ENCODE measurements at places on chromosomes 11 and 22. TPM values are rescaled to one million over a fixed set of nuclear protein-coding genes. Genes with fewer than 3 reads are reported as not detected.

The KDELR3 gene
- total RNA-seq = 1.8 TPM

The HTR3B gene
- not detected for total RNA-seq

The OR5M10 gene
- not detected for total RNA-seq

The KRTAP5-1 gene
- not detected for total RNA-seq

The MS4A4E gene
- total RNA-seq = not detected

The CHST1 gene
- 2.4 TPM for total RNA-seq

The KCTD14 gene
- 1.3 TPM for total RNA-seq

The HBB gene
- not detected for total RNA-seq

The MRGPRE gene
- total RNA-seq = not detected

The LARGE1 gene
- 2.4 TPM for total RNA-seq

- peak; percentile 62 for DNase-seq
Observed at GRCh38 chr11:9861860-9862725, 198.2 kb downstream of the SWAP70 start.

DNA sequence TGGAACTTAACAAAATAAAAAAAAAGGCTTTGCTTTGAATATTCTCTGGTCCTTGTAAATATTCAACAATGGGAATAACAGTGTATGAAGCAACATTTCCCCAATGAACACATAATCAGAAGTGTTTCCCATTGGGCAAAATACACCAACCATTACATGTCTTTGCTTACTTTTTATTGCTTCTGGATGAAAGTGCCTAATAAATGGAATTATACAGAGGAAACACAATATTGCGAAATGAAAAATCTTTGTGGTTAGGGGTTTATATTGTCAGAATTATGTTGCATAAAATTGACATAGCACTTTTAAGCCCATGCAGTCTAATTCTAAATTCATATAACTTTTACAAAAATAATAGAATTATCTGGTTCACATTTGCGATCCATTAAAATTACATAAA, 386.4 kb downstream of the DCDC1 start:
- no peak for DNase-seq

DNA sequence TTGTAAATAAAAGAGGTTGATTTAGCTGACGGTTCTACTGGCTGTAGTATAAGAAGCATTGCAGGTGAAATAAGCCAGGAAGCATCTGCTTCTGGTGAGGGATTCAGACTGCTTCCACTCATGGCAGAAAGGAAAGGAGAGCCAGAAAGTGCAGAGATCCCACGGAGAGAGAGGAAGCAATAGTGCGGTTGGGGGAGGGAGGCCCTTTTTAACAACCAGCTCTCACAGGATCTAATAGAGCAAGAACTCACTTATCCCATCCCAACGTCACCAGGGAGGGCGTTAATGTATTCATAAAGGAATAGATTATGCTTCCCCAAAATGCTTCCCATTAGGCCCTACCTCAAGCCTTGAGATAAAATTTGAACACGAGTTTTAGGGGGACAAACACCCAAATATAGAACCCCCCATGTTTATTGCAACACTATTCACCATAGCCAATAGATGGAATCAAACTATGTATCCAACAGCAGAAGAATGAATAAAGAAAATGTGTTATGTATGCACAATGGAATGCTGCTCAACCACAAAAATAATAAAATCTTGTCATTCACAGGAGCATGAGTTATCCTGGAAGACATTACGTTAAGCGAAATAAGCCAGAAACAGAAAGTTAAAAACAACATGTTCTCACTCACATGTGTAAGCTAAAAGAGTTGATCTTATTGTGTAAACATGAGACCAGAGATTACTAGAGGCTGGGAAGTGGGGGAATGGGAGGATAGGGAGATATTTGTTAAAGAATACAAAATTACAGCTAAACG, 908.3 kb upstream of the ANO3 start:
- peak; percentile 68 for DNase-seq

DNA sequence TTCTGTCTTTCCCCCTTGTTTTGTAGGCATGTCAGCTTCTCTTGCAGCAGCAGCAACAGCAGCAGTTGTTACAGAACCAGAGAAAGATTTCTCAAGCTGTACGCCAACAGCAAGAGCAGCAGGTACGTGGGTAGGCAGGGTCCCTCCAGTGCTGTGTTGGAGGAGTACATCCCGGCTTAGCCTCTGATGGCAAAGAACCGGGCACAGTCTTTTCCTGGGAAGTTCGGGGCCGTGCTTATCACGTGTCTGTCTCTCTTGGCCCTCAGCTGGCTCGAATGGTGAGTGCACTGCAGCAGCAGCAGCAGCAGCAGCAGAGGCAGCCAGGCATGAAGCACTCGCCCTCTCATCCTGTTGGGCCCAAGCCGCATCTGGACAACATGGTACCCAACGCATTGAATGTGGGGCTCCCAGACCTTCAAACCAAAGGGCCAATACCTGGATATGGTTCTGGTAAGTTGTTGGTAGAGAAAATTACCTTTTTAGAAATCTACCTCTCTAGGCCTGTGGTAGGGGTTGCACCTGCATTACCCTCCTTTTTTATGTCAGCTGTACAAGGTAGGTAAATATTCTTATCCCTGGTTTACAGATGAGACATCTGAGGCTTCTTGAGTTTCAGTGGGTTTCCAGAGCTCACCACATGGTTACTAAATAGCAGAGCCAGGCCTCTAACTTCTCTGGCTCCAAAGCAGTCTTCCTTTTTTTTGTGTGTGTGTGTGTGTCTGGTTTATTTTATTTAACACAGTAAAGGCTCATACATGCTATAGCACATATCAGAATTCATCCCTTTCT, 45.2 kb upstream of the ADSL start:
- no peak for DNase-seq

- no peak for DNase-seq
Observed at GRCh38 chr11:11793073-11793472, 48.7 kb upstream of the USP47 start.

GRCh38 chr11:127462065-127462344, 461.4 kb upstream of the KIRREL3 start:
- no peak for DNase-seq

DNA sequence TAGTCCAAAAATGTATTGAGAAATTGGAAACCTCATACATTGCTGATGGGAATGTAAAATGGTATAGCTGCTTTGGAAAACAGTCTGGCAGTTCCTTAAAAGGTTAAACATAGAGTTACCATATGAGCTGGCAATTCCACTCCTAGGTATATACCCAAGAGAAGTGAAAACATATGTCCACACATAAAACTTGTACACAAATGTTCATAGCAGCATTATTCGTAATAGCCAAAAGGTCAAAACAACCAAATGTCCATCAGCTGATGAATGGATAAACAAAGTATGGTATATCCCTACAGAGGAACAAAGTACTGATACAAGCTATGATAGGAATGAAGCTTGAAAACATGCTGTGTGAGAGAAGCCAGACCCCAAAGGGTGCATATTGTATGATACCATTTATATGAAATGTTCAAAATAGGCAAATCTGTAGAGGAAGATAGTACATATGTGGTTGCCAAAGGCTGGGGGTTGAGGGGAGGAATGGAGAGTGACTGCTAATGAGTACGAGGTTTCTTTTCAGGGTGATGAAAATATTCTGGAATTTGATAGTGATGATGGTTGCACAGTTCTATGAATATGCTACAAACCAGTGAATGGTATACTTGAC, 85.8 kb downstream of the ZBTB16 start:
- no peak for DNase-seq

DNA sequence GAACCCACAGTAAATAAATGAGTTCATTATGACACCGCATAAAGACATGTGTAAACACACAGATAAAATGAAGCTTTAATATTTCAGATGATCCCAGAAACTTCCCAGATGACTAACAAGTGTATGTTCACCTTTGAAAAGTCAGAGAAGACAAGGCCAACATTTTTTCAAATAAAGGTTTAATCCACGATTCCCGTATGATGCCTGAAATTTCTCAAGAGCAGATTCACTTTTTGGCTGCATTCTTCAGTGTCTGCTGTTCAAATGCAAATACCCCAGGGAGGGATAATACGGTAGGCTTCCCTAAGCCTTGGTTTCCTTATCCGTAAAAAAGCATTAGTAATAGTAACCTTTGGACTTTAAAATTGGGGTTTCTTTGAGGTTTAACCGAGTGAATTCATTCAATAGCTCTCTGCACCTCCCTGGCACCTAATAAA, 62.5 kb downstream of the SYTL2 start:
- peak; percentile 28 for DNase-seq

DNA sequence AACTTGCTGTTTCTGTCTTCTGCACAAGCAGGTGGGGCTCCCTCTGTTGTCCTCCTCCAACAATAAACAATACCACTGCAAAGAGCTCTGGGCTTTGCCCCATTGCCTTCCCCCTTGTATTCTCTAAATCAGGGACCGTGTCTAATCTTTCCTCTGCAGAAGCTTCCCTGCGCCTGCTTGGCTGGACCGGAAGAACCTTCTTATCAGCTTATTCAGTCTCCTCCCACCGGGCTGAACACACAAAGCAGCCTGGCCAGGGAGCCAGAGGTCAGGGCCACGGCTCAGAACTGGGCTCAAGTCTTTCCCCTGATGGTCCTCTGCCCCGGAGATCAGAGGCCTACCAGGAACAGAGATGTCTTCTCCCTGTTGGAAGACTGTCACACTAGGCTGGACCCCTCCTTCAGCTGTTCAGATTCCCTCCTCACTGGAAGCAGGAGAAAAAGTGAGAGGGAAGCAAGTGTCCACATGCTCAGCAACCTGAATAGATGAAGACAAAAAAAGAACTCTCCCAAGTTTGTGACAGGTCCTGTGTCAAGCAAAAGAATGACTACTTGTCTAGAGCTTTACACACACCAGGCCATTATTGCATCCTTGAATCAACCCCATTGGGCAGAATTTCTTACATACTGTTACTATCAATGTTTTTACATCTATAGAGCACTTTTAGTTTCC, 63.7 kb downstream of the RAB30 start:
- no peak for DNase-seq

GRCh38 chr11:60914633-60915247, 782 bp downstream of the TMEM109 start:
- peak; percentile 62 for DNase-seq

GRCh38 chr11:420054-420910, 5.5 kb upstream of the SIGIRR start:
- DNase-seq = no peak

DNA sequence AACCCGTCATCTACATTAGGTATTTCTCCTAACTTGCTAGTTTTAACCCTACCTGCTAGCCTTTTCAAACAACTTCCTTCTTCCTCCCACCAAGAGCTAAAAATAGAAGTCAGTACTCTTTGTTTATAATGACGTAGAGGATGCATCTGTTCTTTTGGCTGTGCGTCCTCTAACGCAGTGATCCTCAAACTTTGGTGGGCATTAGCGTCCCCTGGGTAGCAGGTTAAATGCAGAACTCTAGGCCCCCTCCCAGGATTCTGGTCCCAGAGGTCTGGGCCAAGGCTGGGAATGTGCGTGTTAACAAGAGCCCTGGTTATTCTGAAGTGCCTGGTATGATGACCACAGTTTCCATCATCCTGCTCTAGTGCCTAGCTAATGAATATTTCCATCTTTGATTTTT, 67.6 kb downstream of the BARX2 start:
- DNase-seq = no peak

- DNase-seq = no peak
Observed at GRCh38 chr11:3840004-3840869, 522 bp downstream of the RHOG start.

DNA sequence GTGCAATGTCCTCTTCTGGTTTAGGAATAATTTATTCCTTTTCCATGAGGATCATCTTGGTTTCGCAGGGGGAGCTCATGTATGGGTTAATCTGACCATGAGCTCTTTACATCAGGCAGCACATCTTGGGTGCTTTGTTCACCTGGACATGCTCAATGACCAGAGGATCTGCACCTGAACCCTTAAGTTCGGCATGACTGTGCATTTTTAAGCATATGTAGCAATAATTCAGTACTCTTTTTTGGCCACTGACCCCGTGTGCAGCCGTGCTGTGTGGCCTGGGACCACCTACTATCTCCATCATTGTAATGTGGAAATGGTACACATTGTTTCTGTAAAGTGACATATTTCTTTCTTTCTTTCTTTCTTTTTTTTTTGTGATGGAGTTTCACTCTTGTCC, 62.9 kb downstream of the DEPDC5 start:
- no peak for DNase-seq

DNA sequence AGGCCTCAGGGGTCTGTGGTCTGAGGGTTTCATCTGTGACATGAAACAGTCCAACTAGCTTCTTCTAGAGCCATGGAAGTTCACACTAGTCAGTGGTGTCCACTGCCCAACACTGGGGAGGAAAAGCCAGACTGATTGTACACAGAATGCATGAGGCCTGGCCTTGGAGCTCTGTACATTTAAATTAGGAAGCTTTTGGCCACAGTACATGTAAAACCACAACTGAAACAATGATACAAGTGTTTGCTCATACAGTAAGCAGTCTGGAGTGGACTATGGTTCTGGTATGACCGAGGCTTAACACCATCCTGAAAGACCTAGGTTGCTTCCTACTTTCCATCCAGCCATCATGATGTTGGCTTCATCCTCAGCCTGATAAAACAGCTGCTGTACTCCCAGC, 73.8 kb upstream of the SESN3 start:
- DNase-seq = no peak

DNA sequence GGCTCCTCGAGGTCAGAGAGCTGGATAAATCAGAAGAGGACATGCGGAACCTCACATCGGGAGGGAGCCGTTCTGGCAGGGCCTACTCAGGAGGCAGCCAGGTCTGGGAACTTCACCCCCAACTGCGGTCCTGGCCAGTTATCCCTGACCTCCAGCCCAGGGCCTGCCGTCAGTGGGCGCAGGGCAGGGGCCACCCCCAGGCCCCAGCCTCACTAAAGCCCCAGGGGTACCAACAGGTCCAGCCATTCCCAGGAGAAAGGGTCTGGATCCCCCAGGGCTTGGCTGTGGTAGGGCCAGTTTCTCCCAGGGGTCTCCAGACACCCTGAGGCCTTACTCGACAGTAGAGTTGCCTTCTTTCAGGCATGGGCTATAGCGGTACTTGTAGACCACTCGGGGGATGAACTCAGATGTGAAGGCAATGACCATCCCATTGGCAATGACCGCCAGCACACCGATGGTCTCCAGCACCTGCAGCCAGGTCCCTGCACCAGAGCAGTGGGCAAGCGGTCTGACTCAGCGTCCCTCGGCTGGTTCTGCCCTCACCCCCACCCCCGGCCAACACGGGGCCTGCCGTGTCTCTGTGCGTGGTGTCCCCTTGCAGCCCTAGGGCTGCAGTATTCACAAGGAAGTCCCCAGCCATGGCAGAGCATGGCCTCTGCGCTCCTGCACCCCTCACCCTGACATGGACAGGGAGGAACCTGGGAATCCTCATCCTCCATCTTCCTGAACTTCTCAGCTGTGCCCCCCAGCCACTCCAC, 4.6 kb upstream of the SIGIRR start:
- DNase-seq = no peak

DNA sequence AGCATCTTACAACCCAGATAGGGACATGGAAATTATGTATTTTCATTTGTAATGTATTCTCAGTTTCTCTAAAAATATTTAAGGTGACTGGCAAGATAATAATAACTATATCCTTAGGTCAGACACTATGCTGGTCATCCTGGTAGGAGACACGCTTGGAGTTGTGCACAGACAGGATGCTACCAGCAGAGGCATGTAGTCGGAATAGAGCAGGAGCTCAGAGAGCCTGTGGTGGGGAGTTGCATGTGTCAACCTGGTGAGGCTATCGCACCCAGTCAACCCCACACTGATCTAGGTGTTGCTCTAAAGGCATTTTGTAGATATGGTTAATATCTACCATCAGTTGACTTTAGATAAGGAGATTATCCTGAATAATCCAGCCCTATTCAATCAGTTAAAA, 318.5 kb downstream of the MIAT start:
- DNase-seq = no peak
